ENCODE measurements at places on chromosomes 2 and 18.

DNA sequence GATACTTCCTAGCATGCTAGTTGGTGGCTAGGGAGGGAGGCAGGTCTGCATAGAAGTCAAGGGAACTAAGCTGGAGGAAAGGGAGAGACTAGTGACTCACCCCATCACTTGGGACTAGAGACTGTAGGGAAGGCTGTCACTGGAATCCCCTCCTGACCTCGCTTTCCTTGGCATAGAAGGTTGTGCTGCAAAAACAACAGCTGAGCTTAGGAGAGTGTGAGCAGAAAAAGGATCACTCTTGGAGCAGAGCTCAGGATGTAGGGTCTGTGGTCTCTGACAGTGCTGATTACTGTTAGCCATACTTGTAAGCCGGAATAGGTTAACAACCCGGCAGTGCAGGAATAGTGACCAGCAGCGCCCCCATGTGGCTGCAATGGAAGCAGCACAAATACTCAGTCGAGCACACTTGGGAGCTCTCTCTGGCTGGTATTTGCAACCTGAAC lies 66.9 kb upstream of the SMAD2 start:
- peak; percentile 16 for DNase-seq

- no peak for DNase-seq
Observed at GRCh38 chr2:105744909-105745853, at the start of gene NCK2. Gene NCK2, plus strand, starts transcription at chr2:105744912. Its CDS starts 110,152 bp downstream, at chr2:105855064.

DNA sequence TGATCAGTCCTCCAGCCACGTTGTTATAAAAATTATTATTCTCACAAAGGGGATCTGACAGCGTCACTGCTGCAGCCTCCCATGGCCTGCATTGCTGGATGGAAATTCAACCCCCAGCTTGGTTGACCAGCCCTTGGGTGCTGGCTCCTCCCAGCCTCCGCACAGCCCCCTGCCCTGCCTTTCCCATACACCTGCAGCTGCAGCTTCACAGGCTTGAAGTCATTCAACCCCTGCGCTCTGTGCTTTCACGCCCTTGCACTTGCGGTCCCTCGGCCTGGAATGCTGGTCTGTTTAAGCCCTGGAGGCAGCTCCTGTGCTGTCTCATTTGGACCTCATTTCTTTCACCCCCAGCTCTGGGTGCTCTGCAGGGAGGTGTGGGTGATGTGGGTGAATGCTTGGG lies 860 bp upstream of the CD8A start:
- DNase-seq: no peak

DNA sequence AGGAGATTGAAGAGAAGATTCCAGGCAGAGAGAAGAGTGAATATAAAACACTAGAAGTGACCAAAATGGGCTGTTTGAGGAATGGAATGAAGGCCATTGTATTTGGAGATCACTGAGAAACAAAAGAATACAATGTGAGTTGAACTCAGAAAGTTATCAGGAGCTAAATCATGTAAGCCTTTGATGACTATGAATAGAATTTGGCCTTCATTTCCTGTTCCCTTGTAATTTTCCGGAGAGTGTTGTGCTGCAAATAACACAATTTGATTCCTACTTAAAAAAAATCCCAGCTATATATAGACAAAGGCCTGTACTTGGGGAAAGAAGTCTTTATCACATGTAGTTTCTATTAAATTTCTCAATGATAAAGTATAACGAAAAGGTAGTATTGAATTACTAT lies 33.7 kb upstream of the KYNU start:
- DNase-seq: no peak

- no peak for DNase-seq
Observed at GRCh38 chr2:119015845-119016244, 73.9 kb downstream of the MARCO start.

- no peak for DNase-seq
Observed at GRCh38 chr18:3966246-3966641, 488.9 kb downstream of the DLGAP1 start.

DNA sequence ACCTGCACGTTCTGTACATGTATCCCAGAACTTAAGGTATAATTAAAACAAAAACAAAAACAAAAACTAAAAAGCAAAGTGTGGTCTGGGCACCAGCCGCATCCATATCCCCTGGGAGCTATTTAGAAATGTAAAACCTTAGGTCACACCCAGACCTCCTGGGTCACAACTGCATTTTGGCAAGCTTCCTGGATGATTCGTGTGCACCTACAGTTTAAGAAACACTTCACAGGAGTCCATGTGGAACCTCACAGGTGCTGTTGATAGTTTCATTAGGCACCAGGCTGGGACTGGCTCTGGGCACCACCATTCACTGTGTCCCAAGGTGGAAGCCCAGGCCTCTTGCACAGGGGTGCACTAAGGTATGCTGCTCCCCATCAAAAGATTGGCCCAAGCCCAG lies 103.6 kb upstream of the BOD1L2 start:
- no peak for DNase-seq

GRCh38 chr18:32040936-32041335 lies 22.3 kb downstream of the RNF125 start:
- DNase-seq: peak; percentile 45

GRCh38 chr2:170523506-170523905 lies 191.6 kb upstream of the SP5 start:
- DNase-seq: no peak

DNA sequence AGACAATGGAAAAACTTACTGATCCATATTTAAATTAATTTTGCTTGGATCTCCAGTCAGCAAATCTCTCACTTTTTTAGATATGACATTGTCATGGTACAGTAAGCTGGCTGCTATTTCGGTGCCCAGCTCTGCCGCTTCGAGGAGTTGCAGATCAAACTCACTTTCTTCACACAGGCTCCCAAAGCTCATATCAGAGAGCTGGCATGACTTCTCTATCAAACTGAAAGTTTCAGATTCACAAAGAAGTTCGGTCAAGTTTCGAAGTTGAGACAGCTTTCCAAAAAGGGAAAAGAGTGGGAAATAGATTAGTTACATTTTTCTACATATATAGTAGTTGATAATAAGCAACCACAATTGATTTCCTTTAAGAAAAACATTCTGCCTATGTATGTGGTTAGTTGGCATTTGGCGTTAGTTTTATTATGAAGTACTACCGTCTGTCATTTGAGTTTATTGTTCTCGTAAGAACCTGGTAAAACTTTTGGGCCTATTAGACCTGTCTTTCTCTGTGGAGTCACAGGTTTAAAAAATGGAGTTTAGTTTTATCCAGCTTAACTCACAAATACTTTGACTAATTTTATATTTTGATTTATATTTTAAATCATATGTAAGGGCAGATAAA lies 118.8 kb downstream of the ABCA12 start:
- no peak for DNase-seq

- no peak for DNase-seq
Observed at GRCh38 chr2:168913495-168913894, 12.4 kb downstream of the G6PC2 start.

DNA sequence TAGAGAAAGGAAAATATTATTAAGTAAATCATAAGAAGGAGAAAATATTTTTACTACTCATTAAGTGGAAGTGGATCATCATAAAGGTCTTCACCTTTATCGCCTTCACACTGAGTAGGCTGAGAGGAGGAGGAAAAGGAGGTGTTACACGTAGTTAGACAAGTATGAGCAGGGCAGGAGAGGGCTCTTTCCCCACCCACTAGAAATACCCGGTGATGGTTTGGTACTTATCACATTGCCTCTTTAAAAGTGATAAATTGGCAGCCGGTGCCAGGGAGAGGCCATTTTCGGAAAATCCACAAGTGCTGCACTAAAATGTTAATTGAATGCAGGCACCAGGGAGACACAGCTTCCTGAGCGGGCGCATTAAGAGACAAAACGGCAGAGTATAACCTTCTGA lies 598.7 kb upstream of the SOX11 start:
- DNase-seq: no peak

- DNase-seq: no peak
Observed at GRCh38 chr2:189492451-189492850, 51.2 kb downstream of the WDR75 start.

DNA sequence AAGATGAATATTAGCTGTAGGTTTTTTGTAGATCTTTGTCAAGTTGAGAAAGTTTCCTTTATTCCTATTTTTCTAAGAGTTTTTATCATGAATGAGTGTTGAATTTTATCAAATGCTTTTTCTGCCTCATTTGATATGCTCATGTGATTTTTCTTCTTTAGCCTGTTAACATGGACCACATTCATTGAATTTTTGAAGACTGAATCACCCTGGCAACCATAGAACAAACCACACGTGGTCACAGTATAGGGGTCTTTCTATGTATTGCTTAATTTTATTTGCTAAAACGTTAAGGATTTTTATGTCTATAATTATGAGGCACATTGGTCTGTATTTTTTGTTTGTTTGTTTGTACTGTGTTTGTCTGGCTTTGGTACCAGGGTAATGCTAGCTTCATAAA lies 201.7 kb upstream of the CWC22 start:
- no peak for DNase-seq

DNA sequence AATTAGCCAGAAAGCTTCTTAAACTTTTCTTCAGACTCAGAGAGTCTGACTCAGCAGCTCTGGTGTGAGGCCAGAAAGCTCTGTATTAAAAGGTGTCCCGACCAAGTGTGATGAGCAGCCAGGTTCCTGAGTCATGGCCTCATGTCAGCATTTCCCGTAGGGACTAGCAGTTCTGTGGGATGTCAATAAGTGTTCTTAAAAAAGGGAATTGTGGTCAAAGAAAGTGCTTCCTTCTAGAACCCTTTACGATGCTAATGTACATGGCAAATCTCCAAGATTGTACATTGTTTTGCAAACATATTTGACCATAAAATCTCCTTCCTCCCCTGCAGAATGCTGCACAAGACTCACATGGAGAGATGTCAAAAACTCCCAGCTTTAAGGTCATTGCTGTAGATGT lies 80.1 kb downstream of the PLA2R1 start:
- DNase-seq: no peak

DNA sequence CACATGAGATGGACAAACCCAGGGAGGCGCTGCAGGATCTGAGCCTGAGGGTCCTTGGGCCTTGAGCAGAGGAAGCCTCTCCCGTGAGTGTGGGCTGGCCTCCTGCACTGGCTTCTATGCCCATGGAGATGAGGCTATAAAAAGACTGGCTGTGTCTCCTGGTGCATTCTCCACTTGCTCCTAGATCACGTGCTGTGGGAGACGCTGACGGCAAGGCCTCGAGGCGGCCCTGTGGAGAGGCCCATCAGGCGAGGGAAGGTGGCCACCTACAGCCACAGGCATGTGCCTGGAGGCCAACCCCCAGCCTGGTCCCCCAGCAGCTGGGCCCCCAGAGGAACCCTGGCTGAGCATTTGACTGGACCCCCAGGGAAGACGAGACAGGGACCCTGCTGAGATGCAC lies 198.9 kb downstream of the TWIST2 start:
- no peak for DNase-seq

- no peak for DNase-seq
Observed at GRCh38 chr2:18940184-18940583, 350.8 kb upstream of the NT5C1B start.

DNA sequence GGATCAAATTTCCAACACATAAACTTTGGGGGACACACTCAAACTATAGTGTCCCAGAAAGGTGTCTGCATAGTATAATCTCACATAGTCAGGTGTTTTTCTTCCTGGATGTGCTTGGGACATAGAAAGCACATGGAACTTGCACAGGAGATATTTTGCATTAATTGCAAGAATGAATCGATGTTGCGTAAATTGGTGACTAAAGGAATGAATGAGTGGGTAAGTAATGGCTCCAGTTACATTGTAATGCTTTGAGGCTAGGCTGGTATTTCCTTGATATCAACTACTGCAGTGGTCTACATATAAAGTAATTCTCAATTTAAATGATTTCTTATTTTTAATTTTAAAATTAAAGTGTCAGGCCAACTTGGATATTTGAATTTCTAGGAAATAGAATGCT lies 53.4 kb downstream of the SH3RF3 start:
- DNase-seq: no peak

- peak; percentile 90 for DNase-seq
Observed at GRCh38 chr2:238203094-238203972, at the start of gene ILKAP. Gene ILKAP, minus strand, starts transcription at chr2:238203695. Its CDS starts 142 bp downstream, at chr2:238203553.

GRCh38 chr18:63909870-63910269 lies 2.1 kb downstream of the SERPINB10 start:
- no peak for DNase-seq

DNA sequence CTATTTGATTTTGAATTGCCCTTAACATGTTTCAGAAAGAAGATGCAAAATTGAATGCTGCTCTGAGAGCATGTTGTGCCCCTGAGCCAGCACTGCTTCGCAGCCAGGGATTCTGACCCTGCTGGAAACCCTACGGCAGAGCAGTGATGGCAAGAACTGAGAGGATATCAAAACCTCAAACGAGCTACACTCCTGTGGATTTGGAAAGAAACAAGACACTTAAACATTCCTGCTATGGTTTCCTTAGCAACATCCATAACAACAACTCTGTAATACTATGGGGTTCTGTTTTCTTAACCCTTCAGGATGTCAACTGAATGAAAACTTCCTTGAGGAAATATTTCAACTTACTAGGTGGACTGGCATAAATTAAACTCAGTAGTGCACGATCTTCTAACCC lies 649.1 kb downstream of the NYAP2 start:
- no peak for DNase-seq

DNA sequence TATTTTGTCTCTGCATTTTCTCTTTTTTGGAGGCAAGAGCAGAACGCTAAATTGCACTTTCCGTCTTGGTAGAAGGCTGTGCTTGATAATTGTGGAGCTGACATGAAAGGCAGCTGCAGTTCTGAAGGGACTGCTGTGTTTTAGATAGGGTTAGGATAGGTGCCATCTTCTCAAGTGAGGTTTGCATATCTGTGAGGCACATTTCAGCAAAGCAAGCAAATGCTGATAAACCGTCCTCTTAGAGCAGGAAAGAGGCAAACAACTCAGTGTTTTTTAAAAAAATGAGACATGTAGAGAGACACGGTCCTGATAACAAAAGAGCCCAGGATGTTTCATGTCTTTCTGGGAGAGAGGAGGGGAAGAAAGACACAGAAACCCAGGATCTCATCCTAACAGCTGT lies 217.7 kb downstream of the SOCS6 start:
- no peak for DNase-seq

- no peak for DNase-seq
Observed at GRCh38 chr18:65754121-65754520, 3.3 kb downstream of the CDH7 start.

DNA sequence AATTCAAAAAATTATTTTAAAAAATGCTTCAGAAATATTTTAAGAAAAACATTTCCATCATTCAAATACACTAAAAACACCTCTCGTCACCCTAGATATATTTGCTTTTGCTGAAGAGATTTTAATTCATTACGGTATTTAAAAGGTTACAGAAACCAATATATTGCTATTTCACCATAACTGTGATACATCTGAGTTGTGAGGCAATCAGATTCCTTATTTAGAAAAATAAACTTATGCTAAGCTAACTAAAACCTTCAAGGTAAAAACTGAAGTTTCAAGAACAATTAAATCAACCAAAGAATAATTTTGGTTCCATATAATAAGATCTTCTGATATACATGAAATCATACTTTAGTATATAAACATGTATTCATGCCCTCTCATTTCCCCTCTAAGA lies 32.8 kb downstream of the PELI1 start:
- DNase-seq: no peak

DNA sequence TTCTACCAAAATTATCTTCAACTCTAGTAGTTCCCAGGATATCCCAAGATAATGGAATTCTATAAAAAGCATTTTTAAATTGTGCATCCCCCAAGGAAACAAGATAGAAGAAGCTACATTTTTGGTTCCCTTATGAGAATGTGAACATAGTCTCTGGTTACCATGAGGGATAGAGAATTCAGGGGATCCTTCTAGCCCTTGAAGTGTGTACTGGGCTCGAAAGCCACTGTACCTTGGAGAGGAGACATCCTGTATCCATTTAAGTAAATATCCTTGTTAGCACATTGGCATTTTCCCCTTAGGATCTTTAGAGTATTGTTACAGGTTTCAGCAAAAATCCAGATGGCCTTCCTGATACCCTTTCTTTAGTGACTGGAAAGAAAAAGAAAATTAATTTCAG lies 228.5 kb downstream of the RTP5 start:
- no peak for DNase-seq

Data from effector memory CD8-positive, alpha-beta T cell (primary cell).